ENCODE measurements at places on chromosomes 6 and 20.

DNA sequence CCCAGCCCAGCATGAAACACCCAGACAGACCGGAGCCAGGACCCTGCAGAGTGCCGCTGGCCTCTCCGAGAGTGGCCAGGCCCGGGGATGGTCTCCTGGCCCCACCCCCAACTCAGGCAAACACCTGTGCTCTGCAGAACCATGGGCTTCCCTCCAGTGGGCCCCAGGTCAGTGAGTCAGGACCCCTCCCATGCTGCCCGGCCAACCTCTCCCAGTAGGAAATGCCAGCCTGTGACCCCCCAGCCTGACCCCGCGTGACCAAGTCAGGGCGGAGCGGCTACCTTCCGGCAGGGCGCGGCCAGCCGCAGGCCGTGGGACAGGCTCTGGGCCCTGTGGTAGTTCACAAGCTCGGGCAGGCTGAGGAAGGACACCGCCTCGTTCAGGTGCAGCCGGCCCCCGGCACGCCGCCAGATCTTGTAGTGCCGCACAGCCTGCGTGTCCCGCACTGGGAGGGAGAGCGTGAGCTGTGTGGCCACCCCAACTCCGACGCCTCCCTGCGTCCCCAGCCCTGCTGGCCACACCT is 3.2 kb downstream of the PTK6 start:
- DNase-seq = no peak

GRCh38 chr6:169725125-169726048 is 1.1 kb upstream of the PHF10 start:
- peak; percentile 75 for DNase-seq

DNA sequence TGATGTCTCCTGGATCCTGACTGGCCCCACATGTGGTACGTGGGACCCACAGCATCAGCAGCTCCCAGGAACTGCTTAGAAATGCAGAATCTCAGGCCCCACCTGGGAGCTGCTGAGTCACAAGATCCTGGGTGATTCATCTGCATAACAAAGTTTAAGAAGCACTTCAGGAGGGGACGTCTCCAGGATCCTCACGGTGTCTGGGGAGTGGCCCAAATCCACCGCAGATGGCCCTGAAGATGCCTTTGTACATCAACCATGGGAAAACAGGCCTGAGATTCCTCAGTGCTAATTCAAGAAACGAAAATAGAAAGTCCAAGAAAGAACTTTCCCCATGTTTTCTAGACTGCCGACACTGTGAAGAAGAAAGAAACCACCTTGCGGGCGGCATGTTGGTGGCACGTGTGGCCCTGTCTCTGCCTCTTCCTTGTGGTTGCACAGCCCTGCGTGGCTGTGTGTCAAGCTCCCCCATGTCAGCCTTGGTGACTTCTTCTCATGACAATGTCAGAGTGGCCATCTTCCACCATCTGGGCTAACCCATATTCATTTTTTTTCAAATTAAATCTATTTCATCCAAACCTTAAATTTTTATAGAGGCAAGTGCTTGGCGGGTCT is 26.1 kb downstream of the RRBP1 start:
- no peak for DNase-seq

DNA sequence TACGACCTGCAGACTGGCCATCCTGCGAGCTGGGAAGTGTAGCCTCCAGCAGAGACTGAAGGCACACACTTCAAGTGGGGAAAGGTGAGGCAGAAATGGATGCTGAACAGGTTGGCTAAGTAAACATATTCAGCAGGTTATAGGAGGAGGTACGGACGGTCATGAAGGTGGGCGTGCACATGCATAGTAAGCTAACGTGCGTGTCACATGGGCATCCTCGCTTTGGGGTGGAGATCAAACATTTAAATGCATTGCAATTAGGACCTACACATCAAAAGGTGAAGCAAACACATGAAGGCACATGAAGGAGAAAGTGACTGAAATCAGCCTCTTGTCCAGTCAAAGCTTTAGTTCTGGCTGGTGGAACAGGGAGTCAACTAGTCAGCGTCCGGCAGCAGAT is 305.6 kb upstream of the EXOC2 start:
- DNase-seq = no peak

- no peak for DNase-seq
Measured at GRCh38 chr6:74505391-74505790, 700.5 kb downstream of the COL12A1 start.

DNA sequence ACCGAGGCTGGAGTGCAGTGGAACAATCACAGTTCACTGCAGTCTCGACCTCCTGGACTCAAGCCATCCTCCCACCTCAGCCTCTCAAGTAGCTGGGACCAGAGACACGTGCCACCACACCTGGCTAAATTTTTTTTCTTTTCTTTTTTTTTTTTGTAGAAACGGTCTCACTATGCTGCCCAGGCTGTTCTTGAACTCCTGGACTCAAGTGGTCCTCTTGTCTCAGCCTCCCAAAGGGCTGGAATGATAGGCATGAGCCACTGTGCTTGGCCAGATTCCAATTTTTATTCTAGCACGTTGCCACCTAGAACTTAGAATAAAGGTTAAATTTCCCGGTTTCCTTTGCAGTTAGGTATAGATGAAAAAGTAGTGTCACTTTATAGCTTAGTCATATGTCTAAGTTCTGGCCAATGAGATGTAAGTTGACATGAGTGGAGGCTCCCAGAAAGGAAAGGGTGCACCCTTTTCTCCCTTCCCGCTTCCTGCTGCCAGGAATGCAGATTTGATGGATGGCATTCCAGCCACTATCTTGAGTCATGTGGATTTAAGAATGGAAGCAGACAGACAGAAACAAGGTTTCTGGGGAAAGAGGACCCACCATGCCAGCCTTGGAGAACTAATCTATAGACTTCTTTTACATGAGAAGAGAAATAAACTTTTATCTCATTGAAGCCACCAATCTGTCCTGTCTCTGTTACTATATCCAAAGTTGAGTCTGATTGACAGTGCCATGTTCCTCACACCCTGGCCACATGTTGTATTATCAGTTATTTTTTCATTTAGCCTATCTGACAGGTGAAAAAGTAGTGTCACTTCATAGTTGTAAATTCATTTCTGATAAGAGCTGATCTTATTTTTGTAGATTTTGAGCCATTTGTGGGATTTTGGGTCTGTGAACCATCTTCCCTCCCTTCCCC is 60.6 kb upstream of the NCOA3 start:
- no peak for DNase-seq

GRCh38 chr6:144063246-144063743 is 32.1 kb downstream of the SF3B5 start:
- no peak for DNase-seq

DNA sequence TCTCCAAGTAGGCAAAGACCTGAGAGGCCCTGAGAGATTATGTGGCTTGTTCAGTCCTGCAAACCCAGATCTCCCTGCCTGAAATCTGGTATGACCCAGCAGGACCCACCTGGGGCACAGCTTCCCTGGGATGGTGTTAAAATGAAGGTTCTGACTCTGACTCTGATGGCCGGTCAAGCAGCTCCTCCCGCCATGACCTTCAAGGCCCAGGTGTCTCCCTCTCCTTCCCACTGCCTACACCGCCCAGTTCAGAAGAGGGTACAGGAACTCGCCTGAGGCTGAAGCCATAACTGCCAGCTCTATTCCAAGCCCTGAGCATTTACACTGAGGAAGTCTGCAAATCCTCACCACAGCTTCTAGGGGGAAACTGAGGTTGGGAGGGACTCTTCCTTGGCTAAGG is 5.9 kb upstream of the CST7 start:
- DNase-seq = no peak

DNA sequence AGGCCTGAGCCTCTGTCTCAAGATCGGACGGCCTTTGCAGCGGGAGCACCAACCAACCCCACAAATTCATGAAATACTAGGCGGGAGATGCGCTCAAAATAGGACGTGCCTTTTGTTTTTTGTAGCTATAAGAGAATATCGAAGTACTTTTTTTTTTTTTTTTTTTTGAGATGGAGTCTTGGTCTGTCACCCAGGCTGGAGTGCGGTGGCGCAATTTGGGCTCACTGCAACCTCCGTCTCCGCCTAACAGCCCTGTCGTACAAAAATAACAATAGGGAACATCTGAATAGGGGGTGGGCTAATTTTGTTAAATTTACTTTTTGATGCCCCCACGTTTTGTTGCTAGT is 5.9 kb upstream of the TUBB2A start:
- no peak for DNase-seq

- no peak for DNase-seq
Measured at GRCh38 chr20:12984069-12984765, 24.6 kb upstream of the SPTLC3 start.

DNA sequence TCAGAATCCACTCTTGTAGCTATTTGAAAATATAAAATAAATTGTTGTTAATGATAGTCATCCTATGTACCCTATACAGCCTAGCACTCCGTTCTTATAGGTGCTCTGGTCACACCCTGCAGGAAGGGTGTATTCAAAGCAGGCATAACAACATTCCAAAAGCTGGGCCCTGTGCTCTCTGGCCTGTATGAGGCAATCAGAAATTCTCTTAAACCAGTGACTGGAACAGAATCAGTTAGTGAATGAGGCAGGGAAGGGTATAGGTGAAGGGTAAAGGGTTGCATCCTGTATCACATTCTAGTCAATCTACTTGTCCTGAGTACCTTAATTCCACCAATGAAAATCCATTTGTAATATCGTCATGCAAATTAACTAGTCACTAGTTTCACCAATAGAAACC is 154.5 kb upstream of the ZNF217 start:
- no peak for DNase-seq

DNA sequence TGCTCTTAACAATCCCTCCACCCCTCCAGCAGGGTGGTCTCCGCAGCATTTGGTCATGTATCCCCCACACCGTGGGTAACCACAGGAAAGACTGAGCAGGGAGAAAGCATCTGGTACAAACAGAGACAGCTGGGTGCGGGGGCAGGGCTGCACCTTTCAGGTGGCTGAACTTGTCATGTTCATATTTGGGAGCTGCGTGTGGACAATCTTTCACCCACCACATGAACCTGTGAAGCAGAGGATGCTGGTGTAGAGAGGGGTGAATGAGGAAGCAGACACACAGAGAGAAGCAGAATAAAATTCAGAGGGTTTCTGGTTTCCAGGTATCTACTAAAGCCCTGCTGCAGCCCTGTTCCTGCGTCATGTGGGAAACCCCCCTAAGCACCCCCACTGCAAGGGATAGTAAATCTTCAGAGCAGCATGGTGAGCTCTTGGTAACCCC is 8.9 kb downstream of the GFOD1 start:
- no peak for DNase-seq

GRCh38 chr6:131443514-131443913 is 129.5 kb upstream of the ARG1 start:
- DNase-seq = no peak

DNA sequence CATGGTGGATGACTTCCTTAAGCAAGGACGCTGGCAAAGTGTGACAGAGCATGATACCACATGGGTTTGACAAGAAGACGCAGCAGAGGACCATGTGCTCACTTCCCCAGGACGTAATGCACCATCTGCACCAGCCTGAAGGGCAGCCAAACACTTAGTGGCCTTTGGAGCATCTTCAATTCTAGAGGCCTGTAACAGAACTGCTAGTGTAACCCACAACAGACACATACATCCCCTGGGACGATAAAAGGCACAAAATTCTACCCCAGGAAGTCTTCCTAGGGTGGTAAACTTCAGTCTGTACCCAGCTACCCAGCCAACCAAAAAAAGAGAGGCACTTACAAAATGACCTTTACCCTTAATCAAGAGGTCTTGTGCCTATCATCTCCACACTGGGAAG is 9.2 kb upstream of the CPNE1 start:
- no peak for DNase-seq

GRCh38 chr6:70651326-70651905 is 16.3 kb upstream of the SMAP1 start:
- no peak for DNase-seq

DNA sequence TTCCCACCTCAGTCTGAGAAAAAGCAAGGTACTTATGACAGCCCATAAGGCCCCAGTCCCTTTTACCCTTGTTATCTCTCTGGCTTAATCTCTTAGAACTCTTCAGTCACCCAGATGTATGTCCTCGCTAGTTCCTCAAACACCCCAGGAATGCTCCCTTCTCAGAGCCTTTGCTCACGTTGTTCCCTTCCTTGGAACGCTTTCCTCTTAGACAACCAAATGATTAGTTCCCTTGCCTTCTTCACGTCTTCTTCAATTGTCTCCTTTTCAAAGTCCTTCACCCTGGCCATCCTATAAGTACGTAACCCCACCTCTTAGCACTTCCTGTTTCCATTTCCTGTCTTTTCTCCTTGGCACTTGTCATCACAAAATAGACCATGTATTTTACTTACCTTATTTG is 1.1 kb upstream of the APOBEC2 start:
- peak; percentile 66 for DNase-seq

DNA sequence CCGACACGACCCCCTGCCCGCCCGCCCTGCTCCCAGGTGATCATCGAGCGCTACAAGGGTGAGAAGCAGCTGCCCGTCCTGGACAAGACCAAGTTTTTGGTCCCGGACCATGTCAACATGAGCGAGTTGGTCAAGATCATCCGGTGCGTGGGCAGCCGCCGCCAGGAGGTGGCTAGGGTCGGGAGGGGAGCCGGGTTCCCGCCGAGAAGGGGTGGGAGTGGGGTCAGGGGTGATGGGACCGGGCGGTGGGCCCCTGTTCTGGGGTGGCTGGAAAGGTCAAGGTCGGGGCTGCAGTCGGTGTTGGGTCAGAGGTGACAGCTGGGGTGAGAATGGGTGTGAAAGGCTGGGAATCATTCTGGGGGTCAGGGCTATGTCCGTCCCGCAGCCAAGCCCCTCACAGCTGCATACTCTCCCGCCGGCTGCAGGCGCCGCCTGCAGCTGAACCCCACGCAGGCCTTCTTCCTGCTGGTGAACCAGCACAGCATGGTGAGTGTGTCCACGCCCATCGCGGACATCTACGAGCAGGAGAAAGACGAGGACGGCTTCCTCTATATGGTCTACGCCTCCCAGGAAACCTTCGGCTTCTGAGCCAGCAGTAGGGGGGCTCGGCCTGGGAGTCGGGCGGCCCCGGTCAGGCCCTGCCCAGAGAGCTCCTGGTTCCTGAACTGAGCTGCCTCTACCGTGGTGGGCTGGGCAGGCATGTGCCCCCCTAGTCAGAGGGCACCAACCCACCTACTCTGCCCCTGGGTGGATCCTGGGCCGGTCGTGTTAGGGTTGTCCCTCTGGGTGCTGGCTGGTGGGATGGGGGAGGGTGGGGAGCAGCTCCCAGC is 1.0 kb downstream of the MAP1LC3A start:
- no peak for DNase-seq

GRCh38 chr20:62707921-62708521 is 615 bp upstream of the NTSR1 start:
- DNase-seq = peak; percentile 79

Measured in NB4 (cell line).